Mesenchymal stem cell (in vitro differentiated cells and primary cell): ENCODE measurements at places on chromosomes 5 and 9.
A peak's percentile ranks its signal among the peaks of the same experiment; 100 is the strongest.

GRCh38 chr5:112127861-112128260, 291.2 kb downstream of the EPB41L4A start:
- no peaks in the 10 kb centered on the region for H3K36me3 ChIP-seq
- H3K4me3 ChIP-seq = no peak overlapping the region
- H3K27me3 ChIP-seq = no peaks in the 10 kb centered on the region
- no peaks in the 10 kb centered on the region for H3K4me1 ChIP-seq
- H3K27ac ChIP-seq = no peak overlapping the region

DNA sequence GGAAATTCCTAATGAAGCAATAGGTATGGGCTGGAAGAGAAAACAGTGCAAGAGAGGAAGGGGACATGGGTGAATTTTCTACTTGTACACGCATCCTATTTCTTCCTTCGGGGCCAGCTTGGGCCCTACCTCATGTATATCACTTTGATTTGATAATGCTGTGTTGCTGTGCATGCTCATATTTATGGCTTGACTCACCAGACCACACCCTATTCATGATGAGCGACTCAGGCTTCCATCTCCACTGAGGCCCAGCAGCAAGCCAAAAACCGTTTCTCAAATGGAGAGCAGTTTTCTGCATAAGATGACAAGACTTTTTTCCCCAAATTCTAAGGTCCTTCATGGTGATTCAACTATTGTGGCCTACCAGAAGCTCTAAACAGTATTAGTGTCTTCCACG, 2039.1 kb upstream of the CDH9 start:
- no peaks in the 10 kb centered on the region for H3K36me3 ChIP-seq
- H3K27me3 ChIP-seq = no peaks in the 10 kb centered on the region
- no peak for DNase-seq
- no peaks in the 10 kb centered on the region for H3K4me1 ChIP-seq
- no peak overlapping the region for H3K27ac ChIP-seq

GRCh38 chr5:61811052-61811451, 479.0 kb downstream of the ZSWIM6 start:
- no peaks in the 10 kb centered on the region for H3K4me1 ChIP-seq
- no peaks in the 10 kb centered on the region for H3K27me3 ChIP-seq
- no peak overlapping the region for H3K27ac ChIP-seq
- peak overlapping the region; percentile 42 for H3K4me3 ChIP-seq
- DNase-seq = peak; percentile 58

DNA sequence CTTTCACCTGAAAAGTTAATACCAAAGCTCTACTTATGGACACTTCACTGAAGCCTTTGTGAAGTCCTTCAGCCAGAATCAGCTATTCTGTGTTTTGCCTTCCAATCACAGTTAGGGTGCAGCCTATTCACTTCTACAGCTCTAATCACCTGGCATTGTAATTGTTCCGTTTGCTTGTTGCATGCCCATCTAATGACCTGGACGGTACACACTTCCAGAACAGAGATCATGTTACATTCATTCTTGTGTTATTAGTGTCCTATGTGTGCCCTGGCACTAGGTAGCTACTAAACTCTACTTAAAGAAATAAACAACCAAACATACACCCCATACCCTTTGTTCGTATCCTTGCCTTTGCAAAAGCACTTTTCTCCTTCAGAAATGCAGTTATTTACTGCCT, 1162.9 kb upstream of the WWC1 start:
- no peaks in the 10 kb centered on the region for H3K27me3 ChIP-seq
- H3K27ac ChIP-seq = no peak overlapping the region
- no peaks in the 10 kb centered on the region for H3K36me3 ChIP-seq
- no peak overlapping the region for H3K4me3 ChIP-seq
- no peaks in the 10 kb centered on the region for H3K4me1 ChIP-seq

DNA sequence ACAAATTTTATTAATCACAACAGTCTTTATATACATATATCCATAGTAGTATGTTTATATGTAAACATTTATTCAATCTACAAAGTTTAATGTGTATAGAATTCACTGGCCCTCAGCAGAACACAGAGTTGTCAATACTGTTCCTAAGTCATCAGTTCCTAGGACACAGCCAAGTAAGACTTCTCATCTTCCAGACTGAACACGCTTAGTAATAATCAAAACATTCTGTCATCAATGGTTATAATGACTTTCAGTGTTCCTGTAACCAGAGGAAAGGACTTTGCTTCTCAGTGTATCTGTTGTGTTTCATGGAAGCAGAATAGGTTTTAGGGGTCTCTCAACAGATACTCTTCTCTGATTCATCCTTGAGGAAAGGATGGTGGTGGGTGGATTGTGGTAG, 82.2 kb downstream of the SMIM23 start:
- no peak overlapping the region for H3K27ac ChIP-seq
- H3K27me3 ChIP-seq = no peaks in the 10 kb centered on the region
- peaks cover 5% of the 10 kb centered on the region for H3K36me3 ChIP-seq
- peaks cover 1% of the 10 kb centered on the region for H3K4me1 ChIP-seq

- H3K4me1 ChIP-seq = peaks cover 8% of the 10 kb centered on the region
- H3K36me3 ChIP-seq = no peaks in the 10 kb centered on the region
- H3K4me3 ChIP-seq = no peak overlapping the region
- H3K27ac ChIP-seq = no peak overlapping the region
- H3K27me3 ChIP-seq = no peaks in the 10 kb centered on the region
- no peak for DNase-seq
Observed at GRCh38 chr5:61412361-61412760, 80.3 kb downstream of the ZSWIM6 start.

- H3K4me3 ChIP-seq = no peak overlapping the region
- no peaks in the 10 kb centered on the region for H3K27me3 ChIP-seq
- DNase-seq = no peak
- H3K36me3 ChIP-seq = no peaks in the 10 kb centered on the region
- H3K4me1 ChIP-seq = no peaks in the 10 kb centered on the region
Observed at GRCh38 chr5:98179791-98180755, 593.4 kb upstream of the RGMB start.
